Thoracic aorta (tissue), 2 donors: ENCODE measurements at places on chromosomes 2 and 18. TPM values are rescaled to one million over a fixed set of nuclear protein-coding genes. Genes with fewer than 3 reads are reported as not detected.

GRCh38 chr2:99622534-99622933 is 132.7 kb upstream of the REV1 start:
- H3K36me3 ChIP-seq: no peaks in the 10 kb centered on the region
- H3K4me3 ChIP-seq: no peak overlapping the region
- H3K27ac ChIP-seq: peak overlapping the region; percentile 61
- no peaks in the 10 kb centered on the region for H3K27me3 ChIP-seq

RIT2 gene
- not detected for total RNA-seq

ABCG8 gene
- total RNA-seq: not detected

DNA sequence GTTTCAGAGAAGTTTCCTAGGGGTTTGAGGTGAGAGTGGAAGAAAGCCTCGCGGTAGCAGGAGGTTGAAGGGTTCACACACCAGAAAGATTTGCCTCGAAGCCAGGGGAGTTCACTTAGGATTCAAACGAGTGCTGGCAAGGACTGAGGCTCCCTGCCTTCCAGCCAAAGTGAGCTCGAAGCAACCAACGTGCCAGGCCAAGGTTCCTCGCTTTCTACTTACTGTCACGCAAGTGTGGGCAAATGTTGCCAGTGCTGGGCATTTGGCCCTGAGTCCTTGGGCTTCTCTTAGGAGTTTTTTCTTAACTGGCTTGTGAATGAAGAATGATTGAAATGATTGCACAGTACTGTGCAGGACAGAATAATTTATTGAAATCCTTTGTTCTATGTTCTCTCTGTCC is 53.6 kb downstream of the TMEM178A start:
- H3K4me1 ChIP-seq: peaks cover 16% of the 10 kb centered on the region
- peak overlapping the region; percentile 23 for H3K4me3 ChIP-seq
- no peaks in the 10 kb centered on the region for H3K36me3 ChIP-seq

TUBB8B gene
- total RNA-seq: not detected
